ENCODE measurements at places on chromosomes 5 and 9.
A peak's percentile ranks its signal among the peaks of the same experiment; 100 is the strongest.

DNA sequence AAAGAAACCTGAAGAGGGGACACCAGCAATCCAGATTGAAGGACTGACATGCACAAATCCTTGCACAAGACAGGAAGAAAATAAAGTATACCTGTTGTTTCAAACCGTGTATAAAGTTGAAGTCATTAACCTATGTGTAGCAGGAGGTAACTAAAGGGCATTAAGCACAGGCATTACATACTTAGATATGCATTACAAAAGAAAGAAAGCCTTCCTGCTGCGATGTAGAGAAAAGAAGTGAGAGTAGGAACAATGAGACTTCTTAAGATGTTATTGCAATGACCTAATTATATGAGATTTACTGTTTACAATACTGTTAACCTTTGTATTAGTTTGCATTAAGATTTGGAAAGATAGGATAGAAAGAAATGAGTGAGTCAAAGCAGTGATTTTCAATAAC, 308.9 kb upstream of the PTPRD start:
- DNase-seq: no peak

GRCh38 chr5:147464211-147464610, 45.7 kb downstream of the DPYSL3 start:
- no peak for DNase-seq

DNA sequence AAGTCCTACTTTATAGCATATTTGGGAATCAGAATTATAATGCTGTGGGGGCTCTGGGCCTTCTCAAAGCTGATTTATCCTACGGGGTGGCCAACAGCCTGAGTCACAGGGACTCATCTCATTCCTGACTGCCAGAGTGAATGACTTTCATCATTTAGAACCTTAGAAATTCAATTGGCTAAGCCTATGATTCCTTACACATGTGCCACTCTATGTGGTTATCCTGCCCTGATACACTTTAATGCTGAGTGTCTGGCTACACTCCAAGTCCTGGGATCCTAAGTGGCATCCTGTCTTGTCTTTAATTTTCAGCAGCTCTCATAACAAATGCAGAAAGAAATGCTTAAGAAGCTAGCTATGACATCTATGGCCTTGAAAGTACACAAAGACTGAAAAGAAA, 75.2 kb upstream of the FREM1 start:
- DNase-seq: no peak

DNA sequence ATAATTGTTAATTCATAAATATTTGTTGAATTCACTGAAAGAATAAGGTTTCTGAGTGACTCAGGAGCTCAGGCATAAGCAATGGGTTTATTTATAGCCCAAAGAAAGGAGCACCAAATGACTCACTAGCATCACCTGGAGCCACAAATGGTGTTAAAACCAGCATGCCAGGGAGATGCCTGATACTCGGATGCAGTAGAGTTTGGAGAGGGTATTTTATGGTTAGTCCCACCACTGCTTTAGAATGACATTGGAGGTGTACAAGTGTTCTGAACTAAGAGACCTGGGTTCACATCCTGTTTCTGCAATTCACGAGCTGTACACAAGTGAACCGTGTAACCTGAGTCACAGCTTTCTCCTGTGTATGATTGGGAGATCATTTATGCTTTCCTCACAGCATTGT, 25.2 kb downstream of the CCL28 start:
- DNase-seq: no peak

DNA sequence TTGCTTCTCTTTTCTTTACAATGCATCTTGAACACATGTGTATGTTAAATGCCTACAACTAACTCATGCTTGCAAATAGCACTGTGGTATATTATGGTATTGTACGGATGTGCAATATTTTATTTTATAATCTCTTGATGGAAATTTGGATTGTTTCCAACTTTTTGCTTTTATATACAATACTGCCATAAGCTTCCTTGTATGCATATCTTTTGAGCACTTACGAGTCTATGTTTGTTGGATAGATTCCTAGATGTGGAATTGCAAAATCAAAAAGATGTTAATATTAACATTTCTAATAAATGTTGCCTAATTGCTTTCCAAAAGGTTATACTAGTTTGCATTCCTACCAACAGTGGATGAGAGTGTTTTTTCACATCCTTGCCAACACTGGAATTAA, 3.4 kb upstream of the GALNT12 start:
- DNase-seq: no peak

- DNase-seq: peak; percentile 5
These were observed 247.2 kb downstream of the KIF4B start for GRCh38 chr5:155260798-155261197.

DNA sequence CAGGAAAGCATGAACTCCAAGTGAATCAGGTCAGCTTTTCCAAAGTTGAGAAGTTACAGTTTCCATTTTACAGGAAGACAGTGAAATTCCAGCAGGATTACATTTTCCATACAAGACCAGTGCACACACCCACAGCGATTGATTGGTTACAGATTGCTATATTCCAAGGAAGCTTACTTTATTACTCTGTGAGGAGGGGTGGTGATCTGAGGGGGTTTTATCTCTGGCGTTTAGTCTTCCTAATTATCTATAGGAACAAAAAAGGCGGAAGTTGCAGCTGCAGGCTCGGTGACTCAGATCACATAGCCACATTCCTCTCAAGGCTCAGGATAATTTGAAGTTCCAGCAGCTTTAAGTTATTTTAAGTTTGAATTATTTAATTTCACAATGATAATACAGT, 450.4 kb upstream of the NMUR2 start:
- no peak for DNase-seq

DNA sequence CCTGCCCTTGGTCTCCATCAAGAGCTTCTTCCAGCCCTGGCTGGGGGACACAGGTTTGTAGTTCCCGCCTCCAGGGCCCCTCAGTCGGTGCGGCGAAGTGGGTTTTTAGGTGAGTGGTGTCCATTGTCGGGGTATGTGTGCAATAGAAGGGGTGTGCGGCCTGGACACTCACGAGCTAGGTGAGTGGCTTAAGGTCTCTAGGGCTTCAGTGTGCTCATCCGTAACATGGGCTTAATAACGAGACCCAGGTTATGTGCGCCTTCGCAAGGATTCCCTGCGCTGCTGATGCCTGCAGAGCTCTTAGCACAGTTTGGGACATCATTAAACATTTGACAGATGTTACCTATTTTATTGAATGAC, 656 bp downstream of the CEP78 start:
- peak; percentile 45 for DNase-seq

GRCh38 chr5:3993856-3994473, 398.3 kb downstream of the IRX1 start:
- DNase-seq: no peak

Measured in cerebellar cortex (tissue), 1 donor.